ENCODE measurements at places on chromosomes 1 and 21.

DNA sequence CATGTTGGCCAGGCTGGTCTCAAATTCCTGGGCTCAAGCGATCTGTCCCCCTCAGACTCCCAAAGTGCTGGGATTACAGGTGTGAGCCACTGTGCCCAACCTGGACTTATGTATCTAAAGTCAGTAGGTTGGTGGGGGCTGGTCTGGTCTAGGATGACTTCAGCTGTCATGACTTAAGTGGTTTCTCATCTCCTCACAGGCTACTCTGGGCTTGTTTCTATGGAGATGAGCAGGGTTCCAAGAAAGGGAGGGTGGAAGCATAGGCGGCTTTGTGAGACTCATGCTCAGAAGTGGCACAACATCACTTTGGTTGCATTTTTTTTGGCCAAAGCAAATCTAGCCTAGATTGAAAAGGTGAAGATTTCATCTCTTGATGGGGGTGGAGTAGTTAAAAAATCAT is 115.9 kb upstream of the IVNS1ABP start:
- no peak for DNase-seq

- no peak for DNase-seq
Observed at GRCh38 chr1:88284066-88284465, 400.0 kb upstream of the PKN2 start.

- no peak for DNase-seq
Observed at GRCh38 chr1:164443836-164444235, 115.1 kb upstream of the PBX1 start.

DNA sequence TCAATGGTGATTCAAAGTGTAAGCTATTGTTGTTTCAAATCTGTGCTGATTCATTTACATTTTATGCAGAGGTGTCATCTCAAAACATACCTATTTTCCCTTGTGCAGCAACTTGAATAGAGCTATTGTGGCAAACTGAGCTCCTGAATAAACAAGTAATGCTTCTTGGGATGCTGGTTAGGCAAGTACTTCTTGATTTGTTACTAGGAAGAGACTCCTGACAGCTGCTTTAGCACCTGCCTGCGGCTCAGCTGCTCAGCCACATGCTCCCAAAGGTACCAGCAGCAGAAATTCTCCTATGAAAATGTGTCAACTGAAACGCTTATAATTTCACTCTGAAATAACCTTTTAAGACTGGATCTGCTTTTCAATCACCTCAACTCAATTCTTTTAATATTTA is 352.3 kb downstream of the RYR2 start:
- no peak for DNase-seq

DNA sequence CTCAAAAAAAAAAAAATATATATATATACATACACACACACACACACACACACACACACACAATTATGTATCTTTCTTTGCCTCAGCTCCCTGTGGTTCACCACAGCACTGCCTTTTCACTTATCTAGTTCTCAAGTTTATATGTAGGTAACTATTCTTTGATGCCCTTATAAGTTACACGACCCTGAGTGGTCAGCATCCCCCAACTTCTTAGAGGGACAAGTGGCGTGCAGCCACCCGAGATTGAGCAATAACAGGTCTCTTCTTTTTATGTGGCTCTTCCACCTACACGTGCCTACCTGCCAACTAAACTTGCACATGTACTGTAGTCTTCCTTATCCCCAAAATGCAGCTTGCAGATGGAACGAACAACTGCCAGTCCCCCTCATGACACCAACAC is 120.8 kb downstream of the GABPA start:
- no peak for DNase-seq

GRCh38 chr21:29096218-29097015 is 23.0 kb upstream of the CCT8 start:
- DNase-seq = no peak

- no peak for DNase-seq
Observed at GRCh38 chr1:207578796-207579435, 66.0 kb upstream of the CR1L start.

GRCh38 chr1:7929637-7930036 is 11.0 kb downstream of the TNFRSF9 start:
- DNase-seq = no peak

- DNase-seq = no peak
Observed at GRCh38 chr1:234721476-234722269, 111.7 kb upstream of the IRF2BP2 start.

DNA sequence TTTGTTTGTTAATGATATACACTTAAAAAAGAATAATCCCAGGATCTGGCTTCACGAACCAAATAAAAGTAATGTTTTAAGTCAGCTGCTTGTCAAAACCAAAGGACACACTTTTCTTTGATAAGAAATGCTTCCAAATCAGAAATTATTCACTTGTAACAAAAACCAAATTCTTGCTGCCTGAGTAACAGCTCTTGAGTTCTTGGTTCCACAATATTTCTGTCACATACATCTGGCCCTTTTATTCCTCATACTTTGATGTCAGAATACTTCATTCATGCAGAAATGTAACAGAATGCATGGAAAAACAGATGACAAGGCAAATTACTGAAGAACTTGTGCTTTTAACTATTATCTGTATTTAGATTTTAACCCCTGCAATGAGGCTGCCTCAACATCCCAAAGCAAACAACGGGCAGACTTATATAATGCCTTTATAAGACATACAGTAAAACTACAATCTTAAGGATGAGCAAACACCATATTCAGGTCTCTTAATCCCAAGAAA is 1.5 kb downstream of the VAMP4 start:
- no peak for DNase-seq
